Activated CD8-positive, alpha-beta memory T cell treated with anti-CD3 and anti-CD28 coated beads for 1 hour (primary cell): ENCODE measurements at places on chromosomes 7 and 10.
A peak's percentile ranks its signal among the peaks of the same experiment; 100 is the strongest.

- no peak for DNase-seq
Observed at GRCh38 chr10:50604809-50605208, 18.9 kb downstream of the SGMS1 start.

GRCh38 chr7:5361446-5362127 lies 62.0 kb downstream of the TNRC18 start:
- no peak for DNase-seq

- DNase-seq = no peak
Observed at GRCh38 chr7:155463114-155463811, 5.3 kb downstream of the EN2 start.

DNA sequence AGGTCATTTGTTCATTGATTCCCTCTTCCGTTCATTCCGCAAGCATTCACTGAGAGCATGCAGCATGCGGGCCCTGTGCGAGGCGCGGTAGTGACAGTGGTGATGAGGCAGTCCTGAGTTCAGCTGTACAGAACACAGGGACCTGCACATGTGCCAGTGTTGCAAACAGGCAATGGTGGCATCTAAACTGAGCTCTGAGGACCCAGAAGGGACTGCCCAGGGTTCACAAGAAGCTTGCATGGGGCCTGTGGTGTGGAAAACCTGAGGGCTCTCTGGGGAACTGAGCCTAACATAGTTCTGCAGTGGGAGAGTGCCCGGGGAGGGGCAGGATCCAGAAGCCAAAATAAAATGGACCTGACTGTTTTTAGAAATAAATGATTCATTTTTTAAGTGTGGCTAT lies 13.2 kb downstream of the ZNF488 start:
- no peak for DNase-seq

GRCh38 chr7:153886506-153887441 lies 165.4 kb upstream of the DPP6 start:
- DNase-seq = no peak

DNA sequence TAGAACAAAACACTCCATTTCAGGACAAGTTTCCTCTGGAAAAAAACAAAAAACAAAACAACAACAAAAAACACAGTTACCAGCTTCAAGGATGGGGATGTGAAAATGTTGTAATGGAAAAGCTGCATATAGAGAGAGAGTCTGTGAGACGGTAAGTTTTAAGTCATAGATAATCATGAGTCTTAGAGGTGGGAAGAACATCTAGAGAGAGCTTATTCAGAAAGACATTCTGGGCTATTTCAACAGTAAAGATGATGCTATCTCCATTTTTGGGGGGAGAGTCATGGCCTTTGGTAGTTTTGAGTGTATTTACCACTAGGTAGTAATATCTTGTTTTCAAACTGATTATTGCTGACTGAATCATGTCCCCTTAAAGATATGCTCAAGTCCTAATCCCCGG lies 23.3 kb upstream of the INPP5F start:
- DNase-seq = no peak

- no peak for DNase-seq
Observed at GRCh38 chr10:110540031-110540430, 27.5 kb upstream of the SMC3 start.

DNA sequence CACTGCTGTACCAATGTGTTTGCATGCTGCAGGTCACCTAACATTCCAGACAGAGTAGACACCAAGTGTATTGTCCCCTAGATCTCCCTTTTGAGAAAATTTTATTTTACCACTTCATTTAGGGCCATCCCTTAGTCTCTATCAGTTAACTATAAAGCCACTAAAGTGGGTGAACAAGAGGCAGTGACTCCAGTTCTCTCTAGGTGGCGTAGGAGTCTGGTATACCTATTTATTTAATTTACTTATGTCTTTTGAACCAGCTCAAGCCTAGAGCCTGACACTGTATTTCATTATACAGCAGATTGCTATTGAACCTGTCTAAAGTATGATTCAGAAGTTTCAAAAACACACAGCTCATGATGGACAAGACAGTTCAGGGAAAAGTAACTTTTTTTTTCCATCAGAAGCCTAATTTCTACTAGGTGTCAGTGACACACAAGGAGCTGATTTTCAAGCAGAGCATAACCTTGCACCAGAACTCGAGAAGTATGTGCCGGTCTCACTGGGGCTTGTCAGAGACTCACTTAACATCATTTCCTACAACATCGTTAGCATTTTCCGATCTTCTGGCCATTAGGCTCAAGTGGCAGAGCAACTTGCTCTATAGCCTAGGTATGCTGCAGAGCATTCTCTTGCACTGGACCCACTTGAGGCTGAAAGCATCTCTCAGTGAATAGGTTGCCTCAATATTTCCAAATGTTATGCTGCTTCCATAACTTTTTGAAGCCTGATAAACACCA lies 175.4 kb downstream of the CDC14C start:
- no peak for DNase-seq

DNA sequence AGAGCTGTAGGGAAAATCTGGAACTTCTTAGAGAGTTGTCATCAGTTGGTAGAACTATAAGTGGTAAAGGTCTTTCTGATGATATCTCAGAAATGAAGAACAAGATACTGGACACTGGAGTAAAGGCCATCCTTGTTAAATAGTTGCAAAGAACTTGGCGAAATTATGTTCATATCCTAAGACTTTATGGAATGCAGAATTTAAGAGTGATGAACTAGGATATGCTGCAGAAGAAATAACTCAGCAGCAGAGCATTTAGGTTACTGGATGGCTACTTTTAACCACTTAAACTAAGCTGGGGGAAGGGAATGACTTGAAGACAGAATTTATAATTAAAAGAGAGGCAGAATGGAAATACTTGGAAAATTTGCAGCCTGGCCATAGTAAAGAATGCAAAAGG lies 23.7 kb downstream of the PTEN start:
- DNase-seq = no peak

DNA sequence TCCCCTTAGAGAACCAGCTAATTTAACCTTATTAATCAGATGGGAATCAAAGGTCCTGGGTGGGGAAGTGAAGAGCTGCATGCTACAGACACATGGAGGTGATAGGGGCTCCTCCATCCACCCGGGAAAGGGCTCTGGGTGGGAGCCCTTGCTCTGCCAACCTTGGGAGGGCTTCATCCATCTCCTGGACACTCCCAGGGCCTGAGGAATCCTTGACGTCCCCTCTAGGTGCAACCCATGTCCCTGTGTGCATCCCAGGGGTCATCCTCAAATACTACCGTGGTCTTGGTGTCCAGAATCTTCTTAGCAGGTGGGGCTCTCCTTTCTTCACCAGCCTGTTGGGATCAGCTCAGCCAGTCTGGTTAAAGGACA lies 55.4 kb upstream of the IGFBP3 start:
- DNase-seq = no peak

DNA sequence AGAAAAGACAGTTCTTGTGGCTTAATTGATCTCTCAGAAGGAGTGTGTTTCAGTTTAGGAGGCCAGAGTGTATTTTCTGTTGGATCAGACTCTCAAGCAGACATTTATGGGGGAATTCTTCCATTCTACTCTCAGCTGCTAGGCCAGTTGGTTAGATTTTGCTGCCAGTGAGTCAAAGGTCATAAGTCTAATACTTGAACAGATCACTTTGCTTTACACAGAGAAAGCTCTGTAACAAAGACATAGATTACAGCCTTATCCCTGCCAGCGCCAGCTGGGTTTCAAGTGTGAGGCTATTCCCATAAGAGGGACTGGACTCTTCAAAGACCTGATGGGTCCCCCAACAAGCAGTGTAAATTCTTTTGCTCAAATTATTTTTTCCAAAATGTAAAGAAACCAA lies 145.6 kb upstream of the SEMA3C start:
- DNase-seq = no peak

GRCh38 chr7:353746-354325 lies 63.9 kb downstream of the FOXL3 start:
- no peak for DNase-seq

GRCh38 chr7:47893238-47893637 lies 55.0 kb downstream of the PKD1L1 start:
- no peak for DNase-seq

- no peak for DNase-seq
Observed at GRCh38 chr10:118710487-118710886, 44.3 kb downstream of the CACUL1 start.

GRCh38 chr7:31744294-31744874 lies 57.4 kb downstream of the PPP1R17 start:
- DNase-seq = no peak

DNA sequence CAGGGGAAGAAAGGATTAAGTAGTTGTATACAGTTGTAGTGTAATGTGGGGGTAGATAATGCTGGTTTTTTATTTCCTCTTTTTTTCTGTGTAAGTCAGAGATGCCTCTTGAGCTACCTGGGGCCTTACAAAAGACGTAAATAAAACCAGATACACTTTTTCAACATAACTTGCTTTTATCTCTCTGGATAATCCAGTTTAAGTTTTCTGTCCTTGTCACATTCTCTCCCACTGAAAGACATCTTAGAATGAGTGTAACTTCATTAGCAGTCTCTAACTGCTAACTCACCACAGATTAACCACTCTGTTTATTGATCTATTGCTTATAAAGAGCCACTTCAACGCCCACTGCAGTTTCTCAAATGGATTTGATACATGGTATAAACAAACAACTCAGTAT lies 64.1 kb upstream of the LRRN3 start:
- DNase-seq = no peak

DNA sequence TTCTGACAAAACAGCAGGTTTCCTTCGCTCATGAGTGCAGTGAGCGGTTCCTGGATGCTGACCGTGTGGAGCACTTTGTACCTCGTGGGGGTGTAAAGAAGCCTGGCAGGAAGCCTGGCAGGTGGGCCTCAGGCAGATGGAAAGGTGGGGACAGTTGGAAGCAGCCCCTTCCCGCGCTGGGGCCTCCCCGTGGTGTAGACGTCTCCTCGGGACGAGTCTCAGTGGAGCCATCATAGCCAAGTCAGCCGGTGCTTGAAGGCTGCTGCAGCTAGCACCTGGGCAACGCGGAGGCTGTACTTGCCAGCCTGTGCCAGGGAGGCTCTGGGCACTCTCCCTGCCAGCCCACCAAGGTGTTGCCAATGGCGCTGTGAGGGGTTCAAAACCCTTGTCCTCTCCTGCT lies 154.5 kb downstream of the WDR37 start:
- no peak for DNase-seq

GRCh38 chr10:34721208-34721840 lies 93.8 kb downstream of the PARD3 start:
- no peak for DNase-seq

DNA sequence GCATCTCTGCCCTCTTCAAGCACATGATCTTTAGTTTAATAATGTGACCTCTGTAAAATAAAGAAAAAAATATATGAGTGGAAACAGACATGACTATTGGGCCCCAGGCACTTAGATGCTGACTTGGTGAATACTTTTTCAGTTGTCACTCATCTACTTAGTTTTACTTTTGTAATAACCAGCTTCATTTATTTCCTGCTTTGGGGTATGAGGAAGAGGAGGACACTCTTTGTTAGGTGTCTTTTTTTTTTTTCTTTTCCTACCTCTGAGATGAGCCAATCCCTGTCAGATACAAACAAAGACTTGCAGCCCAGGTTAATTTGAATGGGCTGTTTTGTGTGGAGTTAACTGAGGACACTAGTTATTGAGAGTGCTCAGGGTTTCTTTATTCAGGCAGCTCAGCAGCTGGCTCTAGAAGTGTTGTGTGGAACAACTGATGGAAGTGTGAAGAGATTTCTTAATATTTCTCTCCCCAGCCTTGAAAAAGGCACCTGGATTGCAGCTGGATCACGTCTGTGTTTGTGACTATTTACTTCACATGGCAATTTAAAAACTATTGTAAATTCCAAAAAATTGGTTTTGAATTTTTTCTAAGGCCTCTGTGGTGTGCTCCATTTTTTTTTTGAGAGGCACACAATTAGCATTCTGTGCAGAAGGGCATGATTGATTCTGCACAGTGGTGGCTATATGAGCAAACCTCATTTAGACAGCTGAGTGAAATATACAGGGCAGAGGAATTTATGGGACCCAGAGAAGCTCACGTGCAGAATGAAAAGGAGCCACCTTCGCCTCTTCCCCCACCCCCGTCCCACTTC lies 333.8 kb downstream of the LRMDA start:
- no peak for DNase-seq

DNA sequence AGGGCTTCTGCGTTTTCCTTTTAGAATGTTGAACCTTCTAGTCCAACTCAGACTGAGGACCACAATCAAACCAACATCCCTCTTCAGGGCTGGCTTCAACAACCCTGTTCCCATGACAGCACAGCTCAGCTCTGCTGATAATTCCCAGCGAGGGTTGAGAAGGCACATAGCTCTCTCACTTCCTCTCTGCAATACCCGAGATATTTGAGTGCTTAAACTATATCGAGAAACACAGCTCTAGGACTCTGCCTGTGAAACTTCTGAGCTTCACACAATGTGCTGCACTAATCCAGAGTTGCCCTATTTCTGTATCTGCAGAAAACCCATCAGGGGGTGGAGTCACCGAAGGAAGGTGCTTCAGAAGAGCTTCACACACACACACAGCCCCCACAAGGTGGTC lies 1.6 kb upstream of the ADARB2 start:
- no peak for DNase-seq

DNA sequence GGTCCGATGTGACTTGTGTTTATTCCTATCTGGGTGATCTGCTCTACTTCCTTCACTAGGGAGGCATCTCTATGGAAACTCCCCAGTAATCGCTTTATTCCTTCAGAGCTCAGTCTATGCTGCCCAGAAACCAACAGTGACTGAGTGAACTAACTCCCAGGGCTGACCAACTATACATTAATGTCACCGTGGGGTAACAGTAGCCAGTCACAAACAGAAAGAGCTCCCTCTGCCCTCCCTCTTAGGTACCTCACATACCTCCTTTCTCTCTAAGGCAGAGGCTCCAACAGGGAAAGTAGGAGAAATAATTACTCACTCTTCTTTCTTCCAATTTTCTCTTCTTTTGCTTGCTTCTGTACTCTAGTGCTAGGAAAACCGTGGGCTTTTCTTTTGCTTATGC lies 855.0 kb downstream of the REEP3 start:
- no peak for DNase-seq

DNA sequence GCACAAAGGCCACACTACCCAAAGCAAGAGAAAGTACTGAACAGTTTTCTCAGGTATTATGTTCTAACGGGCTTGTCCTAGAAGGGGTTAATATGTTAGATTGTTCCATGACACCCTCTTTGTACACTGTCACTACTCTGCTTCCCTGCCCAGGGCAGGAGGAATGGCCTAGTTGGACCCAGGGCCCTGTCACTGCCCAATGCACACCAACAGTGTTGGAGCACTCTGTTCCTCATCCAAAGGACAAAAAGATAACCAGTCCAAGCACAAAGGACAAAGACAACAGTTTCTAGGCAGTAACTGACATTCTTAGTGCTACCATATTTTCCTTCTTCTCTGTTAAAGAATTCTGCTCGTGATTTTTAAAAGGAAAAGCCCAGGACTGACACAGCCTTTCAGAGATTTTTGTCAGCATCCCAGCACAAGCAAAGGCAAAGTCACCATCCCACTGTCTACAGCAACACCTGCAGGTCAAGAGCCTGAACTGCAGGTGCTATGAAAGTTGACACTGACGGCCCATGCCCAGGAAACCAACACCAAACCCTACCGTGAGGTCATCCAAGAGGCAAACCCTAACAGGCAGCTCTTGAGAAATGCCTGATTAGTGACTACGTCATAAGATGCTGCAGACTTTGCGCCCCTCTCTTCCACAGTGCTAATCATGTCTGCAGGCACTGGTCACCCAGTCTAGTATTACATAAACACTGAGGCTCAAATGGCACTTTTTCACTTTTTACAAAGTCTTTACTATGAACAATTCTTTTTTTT lies 13.2 kb downstream of the NUDCD3 start:
- DNase-seq = peak; percentile 9

GRCh38 chr7:41869596-41869995 lies 166.7 kb upstream of the INHBA start:
- DNase-seq = no peak
